Stimulated activated effector memory CD8-positive, alpha-beta T cell treated with anti-CD3 and anti-CD28 coated beads, Interleukin-12 subunit alpha, Interleukin-12 subunit beta, amount 100 ng/mL, for 72 hours (primary cell): ENCODE measurements at places on chromosomes 1 and 21.

GRCh38 chr1:185701650-185702049 lies 32.5 kb upstream of the HMCN1 start:
- DNase-seq = no peak

DNA sequence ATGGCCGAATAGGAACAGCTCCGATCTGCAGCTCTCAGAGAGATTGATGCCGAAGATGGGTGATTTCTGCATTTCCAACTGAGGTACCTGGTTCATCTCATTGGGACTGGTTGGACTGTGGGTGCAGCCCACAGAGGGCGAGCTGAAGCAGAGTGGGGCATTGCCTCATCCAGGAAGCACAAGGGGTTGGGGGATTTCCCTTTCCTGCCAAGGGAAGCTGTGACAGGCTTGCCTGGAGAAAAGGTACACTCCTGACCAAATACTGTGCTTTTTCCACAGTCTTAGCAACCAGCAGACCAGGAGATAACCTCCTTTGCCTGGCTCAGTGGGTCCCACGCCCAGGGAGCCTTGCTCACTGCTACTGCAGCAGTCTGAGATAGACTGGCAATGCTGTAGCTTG lies 66.9 kb downstream of the HSD3B1 start:
- no peak for DNase-seq

GRCh38 chr1:97903626-97904025 lies 17.2 kb downstream of the DPYD start:
- DNase-seq = no peak

GRCh38 chr1:90074970-90075391 lies 80.1 kb downstream of the ZNF326 start:
- DNase-seq = no peak
